ENCODE measurements at places on chromosomes 1 and 21. TPM values are rescaled to one million over a fixed set of nuclear protein-coding genes. Genes with fewer than 3 reads are reported as not detected.

The C1orf141 gene
- not detected for total RNA-seq

GRCh38 chr1:33302325-33302724 lies 18.6 kb downstream of the A3GALT2 start:
- no peak overlapping the region for H3K27ac ChIP-seq
- H3K4me1 ChIP-seq: no peaks in the 10 kb centered on the region
- H3K27me3 ChIP-seq: peaks cover 4% of the 10 kb centered on the region
- no peak for DNase-seq

DNA sequence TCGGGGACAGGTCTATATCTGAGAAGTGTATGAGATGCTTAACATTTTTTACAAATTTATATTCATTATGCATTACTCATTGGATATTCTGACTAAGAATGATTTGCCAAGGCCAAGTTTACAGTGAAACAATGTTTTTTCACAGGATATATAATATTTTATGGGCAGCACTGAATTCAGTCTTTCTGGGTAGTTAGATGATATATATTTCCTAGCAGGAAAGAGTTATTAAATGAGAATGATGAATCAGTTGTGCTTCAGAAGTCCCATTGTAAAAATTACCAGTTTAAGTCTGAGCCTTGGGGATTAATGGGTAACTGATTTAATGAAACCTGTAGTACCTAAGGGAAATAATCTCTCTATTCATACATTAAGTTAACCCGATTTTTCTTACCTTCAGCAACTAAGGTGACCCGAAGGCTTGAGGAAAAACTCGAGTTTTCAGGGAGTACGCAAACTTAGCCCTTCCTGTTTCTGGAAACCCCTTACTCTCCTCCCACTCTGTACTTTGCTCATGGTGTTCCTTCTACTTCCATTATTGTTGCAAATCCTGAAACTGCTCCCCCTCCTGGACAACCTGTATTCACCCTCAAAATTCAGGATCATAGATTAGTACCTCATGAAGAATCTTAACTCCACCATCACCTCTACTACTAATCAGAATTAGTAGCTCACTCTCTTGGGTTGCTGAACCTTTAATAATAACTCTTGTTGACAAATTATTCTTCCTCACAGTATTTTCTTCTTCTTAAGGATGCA lies 135.1 kb downstream of the AK5 start:
- peaks cover 2% of the 10 kb centered on the region for H3K4me1 ChIP-seq
- no peaks in the 10 kb centered on the region for H3K27me3 ChIP-seq
- no peak for DNase-seq
- no peak overlapping the region for H3K4me3 ChIP-seq
- no peak overlapping the region for H3K27ac ChIP-seq

- H3K4me1 ChIP-seq: peaks cover 5% of the 10 kb centered on the region
- DNase-seq: no peak
- H3K27me3 ChIP-seq: no peaks in the 10 kb centered on the region
- no peak overlapping the region for H3K27ac ChIP-seq
- peaks cover 5% of the 10 kb centered on the region for H3K36me3 ChIP-seq
Observed at GRCh38 chr1:167266965-167267364, 46.3 kb downstream of the POU2F1 start.

DNA sequence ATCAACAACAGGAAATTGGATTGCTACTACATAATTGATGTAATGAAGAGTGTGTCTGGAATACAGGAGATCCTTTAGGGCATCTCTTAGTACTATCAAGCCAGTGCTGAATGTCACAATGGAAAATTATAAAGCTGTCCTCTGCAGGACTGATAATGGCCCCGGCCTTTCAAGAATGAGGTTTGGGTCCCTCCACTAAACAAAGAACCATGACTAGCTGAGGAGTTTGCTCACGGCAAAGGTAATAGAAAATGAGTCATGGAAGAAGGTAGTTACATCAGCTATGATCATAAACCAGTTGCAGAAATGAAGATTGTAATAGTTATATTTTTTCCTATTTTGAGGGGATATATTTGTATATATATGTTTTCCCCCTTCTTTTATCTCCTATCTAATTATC lies 145.8 kb downstream of the KCNJ6 start:
- no peak for DNase-seq
- peaks cover 12% of the 10 kb centered on the region for H3K36me3 ChIP-seq
- no peaks in the 10 kb centered on the region for H3K27me3 ChIP-seq

- H3K4me1 ChIP-seq: no peaks in the 10 kb centered on the region
- peaks cover 4% of the 10 kb centered on the region for H3K36me3 ChIP-seq
- DNase-seq: no peak
- H3K27ac ChIP-seq: no peak overlapping the region
- H3K27me3 ChIP-seq: no peaks in the 10 kb centered on the region
- H3K4me3 ChIP-seq: no peak overlapping the region
Observed at GRCh38 chr1:222010306-222010705, 268.4 kb upstream of the DUSP10 start.

DNA sequence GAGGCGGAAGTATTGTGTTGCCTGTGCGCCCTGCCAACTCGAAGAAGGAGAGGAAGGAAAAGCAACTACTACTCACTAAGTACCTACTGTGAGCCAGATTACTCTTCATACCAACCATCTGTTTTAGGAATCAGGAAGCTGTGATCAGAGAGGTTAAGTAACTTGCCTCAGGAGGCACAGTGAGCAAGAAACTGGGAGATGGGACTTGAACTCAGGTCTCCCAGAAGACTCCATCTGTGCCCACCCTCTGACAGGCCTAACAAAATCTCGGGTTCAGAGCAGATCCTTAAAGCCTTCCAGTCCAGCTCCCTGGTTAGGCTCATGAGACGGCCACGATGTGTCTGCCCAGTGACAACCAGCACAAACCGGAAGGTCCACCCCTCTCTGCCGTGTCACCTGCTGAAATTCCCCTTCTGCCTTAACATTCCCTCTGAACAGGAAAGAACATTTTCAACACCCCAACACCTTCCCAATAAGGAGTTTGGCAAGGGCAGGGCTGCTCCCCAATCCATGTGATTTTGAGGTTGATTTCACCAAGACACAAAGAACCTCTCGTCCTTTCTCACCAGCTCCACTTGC lies 230.1 kb downstream of the TOMM20 start:
- no peaks in the 10 kb centered on the region for H3K36me3 ChIP-seq
- no peak for DNase-seq
- H3K4me3 ChIP-seq: no peak overlapping the region
